ENCODE measurements at places on chromosomes 6 and 20.

DNA sequence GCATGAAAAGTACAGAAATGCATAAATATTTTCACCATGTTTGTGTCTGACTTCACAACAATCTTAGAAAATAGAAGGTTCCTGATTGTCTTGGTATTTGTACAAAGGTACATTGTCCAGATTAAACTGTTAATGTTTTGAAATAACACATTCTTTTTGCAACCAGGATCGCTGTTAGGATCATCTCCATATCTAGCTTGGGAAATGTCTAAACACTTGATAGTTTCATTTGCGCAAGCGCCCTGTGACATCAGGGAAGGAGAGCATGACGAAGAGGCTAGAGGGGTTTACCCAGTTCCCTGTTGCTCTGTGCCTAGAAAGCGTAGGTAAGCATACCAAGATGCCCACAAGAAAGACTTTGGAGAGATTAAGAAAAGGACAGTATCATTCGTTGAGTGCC is 19.4 kb downstream of the ALDH8A1 start:
- DNase-seq, result no peak

- peak; percentile 64 for DNase-seq
Observed at GRCh38 chr20:18739751-18740166, 73.8 kb upstream of the SCP2D1 start.

DNA sequence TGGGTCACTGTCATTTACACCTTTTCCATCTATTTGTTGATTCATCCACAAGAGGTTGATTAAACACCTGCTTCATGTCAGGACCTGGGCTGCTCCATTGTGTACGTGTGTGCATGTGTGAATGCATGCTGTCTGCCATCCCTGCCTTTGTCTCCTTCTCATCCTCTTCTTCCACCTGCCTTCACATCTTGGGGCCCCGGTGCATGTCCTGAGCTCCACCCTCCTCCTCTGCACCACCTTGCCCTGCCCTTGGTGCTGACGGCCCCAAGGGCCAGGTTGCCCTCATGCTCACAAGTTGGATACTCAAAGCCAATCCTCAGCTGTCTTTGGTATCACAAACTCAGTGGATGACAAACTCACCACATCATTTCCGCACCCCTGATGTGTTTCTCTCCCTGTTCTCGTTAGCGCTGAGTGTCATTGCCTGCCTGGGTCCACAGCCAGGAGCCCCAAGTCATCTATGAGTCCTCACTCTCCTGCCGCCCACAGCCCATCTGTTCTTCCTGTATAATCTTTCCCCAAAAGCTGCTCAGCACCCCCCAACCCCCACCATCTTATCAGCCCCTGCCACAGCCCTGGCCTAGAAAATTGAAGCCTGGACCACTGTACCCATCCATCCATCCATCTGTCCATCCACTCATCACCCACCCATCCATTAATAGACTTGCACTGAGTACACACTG is 85.0 kb downstream of the SRC start:
- DNase-seq, result no peak

DNA sequence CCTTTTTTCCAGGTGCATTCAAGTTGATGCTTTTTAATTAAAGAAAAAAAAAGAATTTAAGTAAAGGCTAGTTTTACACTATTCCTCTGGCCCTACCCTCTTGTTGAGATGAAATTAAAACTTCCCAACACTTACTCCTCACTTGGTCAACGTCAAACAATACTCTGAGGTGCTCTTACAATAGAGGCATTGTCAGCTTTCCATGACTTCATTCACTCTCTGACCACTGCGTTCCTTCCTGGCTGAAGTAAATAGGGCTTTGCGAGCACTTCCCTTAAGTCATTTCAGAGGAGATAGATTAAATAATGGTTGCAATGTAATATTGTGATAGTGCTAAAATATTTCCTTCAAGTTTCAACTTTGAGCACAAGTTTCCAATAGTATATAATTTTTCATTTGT is 229.8 kb upstream of the CEP162 start:
- DNase-seq, result no peak

DNA sequence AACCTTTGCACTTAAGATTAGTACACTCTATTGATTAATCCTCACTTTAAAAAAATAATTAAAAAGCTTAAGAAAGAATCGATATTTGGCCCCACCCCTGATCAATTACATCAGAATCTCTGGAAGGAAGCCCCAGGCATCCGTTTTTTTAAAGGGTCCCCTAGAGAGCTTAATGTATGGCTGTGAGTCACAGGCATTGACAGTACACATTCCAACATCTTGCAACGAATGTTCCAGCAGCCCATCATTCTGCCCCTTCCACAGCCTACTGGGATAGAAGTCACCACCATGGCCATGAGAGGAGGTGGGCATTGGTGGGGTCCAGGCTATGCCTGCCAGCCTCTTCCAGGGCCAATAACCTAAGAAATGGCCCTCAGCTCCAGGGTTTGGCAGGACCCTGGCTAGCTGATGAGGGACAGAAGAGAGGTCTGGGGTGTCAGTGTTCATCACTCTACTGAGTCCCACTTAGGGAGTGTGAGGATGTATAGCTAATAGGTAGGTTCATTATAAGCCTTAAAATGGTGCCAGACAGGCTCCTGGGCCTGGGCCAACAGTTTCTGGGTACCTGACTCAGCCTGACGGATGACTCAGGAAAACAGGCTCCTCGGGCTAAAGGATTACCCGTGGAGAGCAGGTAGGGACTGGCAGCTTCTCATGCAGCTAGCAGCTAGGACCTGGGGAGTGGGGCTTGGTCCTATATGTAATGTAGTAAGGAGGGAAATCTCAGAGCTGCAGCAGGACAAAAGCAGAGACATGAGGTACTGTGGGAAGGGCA is 40.4 kb downstream of the MDGA1 start:
- DNase-seq, result no peak

- DNase-seq, result no peak
Observed at GRCh38 chr6:37134396-37135191, 35.4 kb upstream of the PIM1 start.

DNA sequence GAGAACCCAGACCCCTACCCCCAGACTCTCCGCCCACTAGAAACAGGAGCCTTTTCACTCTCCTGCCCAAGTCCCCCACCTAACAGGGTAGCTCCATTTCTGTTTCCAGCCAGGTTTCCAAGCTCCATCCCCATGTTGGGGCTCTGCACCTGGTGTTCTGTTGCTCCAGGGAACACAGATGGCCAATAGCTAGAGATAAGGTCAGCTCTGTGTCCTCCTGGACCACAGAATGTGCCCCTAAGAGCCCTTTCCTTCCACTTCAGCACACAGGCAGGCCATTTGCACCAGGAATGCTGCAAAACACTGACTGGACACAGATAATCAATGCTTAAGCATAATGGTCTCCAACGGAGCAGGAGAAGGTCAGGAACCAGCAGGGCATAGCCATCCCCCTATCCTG is 159.4 kb downstream of the QRSL1 start:
- DNase-seq, result no peak

GRCh38 chr6:119259027-119259426 is 90.5 kb downstream of the MAN1A1 start:
- peak; percentile 38 for DNase-seq

- no peak for DNase-seq
Observed at GRCh38 chr6:127980996-127981395, 80.1 kb upstream of the THEMIS start.

DNA sequence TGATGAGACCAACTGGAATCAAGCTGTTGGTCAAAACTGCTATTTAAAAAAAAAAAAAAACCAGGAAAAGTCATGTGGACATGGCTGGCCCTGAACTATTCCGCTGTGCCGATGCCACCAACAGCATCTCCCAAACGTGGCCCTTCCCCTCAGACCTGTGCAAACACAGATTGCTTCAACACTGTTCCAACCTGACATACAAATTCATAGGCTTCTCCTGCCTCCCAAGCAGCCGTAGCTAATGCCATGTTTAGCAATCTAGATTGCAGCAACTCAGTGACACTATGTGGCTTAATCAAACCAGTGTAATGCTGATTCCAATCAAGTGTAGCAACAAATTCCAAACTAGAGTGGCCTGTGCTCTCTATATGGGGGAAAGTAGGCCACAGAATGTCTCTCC is 16.2 kb downstream of the PRKN start:
- DNase-seq, result no peak

DNA sequence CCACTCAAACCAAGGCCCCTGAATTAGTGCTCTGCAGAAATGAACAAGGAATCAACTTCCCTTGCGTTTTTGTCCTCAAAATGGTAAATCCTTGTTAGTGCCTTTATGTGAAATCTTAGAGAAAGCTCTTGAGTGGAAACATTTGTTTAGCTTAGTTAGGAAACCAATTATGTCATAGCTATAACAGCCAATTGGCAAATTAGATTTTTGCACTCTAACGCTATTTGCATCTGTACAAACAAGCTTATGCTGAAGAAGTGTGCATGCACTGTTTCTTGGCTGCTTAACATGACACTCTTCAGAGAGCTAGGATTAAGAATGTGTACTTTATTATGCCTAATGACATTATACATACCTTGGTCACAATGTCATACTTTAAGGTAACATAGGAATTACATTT is 622.6 kb upstream of the SLC35B3 start:
- no peak for DNase-seq

DNA sequence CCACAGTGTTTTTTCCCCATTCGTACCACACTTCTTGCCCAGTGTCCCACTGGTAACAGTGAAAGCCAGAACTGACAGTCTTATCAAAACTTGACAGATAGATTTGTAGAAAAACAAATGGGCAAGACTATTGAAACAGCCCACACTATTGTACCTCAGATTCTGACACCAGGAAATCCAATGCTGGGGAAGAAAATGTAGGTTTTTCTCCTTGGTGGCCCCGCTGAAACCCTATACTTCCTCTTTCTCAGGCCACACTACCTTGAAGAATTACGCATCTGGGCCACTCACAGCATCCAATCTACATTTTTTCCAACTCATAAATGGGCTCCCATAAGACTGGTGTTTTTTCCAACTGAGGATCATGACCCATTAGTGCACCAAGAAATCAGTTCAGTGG is 90.9 kb upstream of the HDDC2 start:
- DNase-seq, result peak; percentile 78

DNA sequence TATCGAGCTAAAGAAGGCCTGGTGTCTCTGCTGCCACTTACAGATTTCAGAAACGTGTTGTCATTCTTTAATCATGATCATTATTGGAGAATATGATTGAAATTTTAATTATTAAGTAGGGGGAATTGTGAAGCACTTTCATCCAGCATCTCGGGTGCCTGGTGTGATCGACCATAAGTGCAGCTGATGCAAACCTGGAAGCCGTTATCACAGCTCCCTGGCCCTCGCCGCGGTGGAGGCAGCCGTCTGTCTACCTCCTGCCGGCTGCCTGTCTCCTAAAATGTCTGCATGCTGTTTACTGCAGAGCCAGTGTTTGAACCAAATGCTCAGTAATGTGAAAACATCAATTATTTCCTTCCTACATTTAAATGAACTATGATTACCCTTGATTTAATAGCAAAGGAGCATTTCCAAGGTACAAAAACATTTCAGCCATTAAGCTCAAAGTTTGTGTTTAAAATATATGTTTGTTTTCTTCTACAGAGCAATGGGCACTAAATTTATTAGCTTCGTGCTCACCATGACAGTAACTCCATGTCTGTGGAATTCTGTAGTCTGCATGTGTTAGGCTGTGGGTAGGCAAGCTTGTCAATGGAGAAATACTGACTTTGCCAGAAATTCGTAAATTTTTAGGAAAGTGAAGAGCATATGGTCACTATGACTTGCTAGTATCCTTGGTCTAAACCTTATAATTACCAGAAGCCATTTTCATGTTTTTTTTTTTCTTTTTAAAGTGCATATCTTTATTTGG is 184.5 kb upstream of the AGPAT4 start:
- no peak for DNase-seq

GRCh38 chr6:16993396-16993795 is 108.5 kb upstream of the STMND1 start:
- DNase-seq, result no peak

GRCh38 chr6:85360794-85361642 is 88.9 kb upstream of the NT5E start:
- no peak for DNase-seq

GRCh38 chr6:45423111-45423823 is 45.5 kb upstream of the SUPT3H start:
- no peak for DNase-seq

DNA sequence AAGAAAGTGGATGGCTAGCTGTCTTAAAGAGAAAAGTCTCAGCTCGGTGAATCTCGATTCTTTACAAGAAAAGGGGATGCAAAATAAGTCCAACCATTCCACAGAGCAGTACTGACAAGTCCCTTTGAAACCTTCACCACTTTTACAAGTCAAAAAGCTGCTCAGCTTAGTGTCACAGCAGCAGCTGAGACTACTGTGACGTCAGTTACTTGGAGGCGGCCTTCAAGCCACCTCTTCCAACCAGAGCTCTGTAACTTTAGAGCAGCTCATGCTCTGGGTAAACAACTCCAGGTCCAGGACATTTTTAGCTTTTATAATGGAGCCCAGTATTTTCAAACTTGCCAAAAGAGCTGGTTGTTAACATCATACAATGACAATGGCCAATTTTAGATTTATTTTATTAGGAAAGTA is at the start of gene KIAA0408:
KIAA0408 (minus strand) TSS at position 159 of the 411 bp plus-strand sequence. CDS start 5,408 bp downstream, outside the sequence.
- DNase-seq, result peak; percentile 64

- DNase-seq, result no peak
Observed at GRCh38 chr20:46977909-46978588, 83.4 kb downstream of the EYA2 start.

GRCh38 chr20:58224097-58224496 is 4.4 kb downstream of the ANKRD60 start:
- DNase-seq, result no peak

DNA sequence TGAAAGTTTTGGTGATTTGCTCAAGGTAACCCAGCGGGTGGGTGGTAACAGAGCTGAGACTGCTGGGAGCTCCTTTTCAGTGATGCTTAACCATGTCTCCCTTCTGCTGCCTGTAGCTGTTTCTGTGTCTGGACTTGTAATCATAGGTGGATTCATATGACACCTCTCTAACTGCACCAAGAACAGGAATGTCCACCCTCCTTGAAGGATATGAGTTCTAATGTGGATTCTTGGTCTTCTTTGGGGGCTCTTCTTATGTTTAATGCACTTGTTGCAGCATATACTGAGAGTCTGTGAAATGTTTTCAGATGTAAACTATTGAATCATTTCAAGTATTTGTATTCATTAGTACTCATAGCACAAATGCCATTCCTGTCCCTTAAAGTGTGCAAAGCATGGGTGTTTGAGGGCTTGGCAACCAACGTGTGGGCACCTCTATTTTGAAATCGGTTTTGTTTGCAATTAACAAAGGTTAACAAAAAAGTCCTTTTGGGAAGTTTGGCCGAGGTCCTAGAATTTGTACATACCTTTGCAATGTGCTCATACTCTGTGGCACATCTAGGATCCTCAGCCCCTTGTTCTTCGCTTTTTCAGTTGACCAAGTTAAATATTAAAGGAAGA is 138.0 kb downstream of the SOX4 start:
- no peak for DNase-seq

All from OCI-M1 (cell line).